Retinal pigment epithelial cell (primary cell): ENCODE measurements at places on chromosomes 1 and 21.

- DNase-seq: peak; percentile 100
Observed at GRCh38 chr1:33099290-33100118, 18.6 kb downstream of the AZIN2 start.

GRCh38 chr1:201676197-201676596 lies 137.3 kb downstream of the NAV1 start:
- no peak for DNase-seq

GRCh38 chr1:208089761-208090370 lies 154.3 kb downstream of the PLXNA2 start:
- no peak for DNase-seq

DNA sequence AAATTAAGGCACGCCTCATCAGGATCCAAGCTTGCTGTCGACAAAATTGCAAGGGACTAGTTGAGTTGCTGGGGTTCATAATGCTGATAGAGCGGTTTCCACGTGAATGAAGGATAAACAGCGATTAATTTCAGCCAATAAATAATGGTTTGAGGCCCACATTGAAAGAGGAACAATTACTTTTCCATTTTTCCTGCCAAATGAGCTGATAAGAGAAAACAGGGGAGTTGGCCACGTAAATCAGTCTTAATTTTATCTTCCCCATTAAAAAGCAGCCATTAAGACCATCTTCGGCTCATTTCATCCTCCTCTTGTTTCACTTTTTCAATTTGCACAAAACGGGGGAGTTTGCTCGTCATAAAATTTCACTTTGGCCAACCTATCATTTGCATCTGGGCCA lies 235.5 kb upstream of the RRP15 start:
- DNase-seq: no peak

DNA sequence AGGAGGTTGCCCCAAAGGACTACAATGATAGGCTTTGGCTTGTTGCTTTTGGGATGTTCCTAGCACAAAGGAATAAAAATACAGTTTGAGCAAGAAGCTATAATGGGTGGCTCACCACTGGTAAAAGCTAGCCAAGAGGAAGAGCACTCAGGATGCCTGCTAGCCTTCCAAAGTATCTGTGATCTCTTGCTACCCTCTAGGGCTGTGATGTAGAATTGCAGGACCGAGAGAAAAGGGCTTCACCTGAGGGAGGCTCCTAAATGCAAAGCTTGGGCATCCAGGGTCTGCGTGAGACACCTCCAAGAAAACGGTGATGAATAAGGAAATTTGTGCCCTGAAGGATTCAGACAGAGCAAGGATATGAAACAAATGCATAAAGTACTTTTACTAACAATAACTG lies 17.7 kb downstream of the IVL start:
- DNase-seq: no peak

GRCh38 chr1:229034342-229034741 lies 236.6 kb upstream of the RAB4A start:
- no peak for DNase-seq

DNA sequence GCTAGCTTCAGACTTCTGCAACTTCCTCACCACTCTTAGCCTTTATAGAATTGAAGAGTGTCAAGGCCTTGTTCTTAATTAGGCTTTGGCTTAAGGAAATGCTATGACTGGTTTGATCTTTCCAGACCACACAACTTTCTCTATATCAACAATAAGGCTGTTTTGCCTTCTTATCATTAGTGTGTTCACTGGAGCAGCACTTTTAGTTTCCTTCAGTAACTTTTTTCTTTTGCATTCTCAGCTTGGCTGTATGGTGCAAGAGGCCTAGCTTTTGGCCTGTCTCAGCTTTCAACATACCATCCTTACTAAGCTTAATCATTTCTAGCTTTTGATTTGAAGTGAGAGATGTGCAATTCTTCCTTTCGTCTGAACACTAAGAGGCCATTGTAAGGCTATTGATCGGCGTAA lies 8.6 kb downstream of the PRKACB start:
- DNase-seq: peak; percentile 35

- no peak for DNase-seq
Observed at GRCh38 chr1:242449661-242450060, 74.8 kb downstream of the PLD5 start.

- DNase-seq: no peak
Observed at GRCh38 chr1:101283443-101283842, 46.6 kb downstream of the S1PR1 start.

GRCh38 chr1:6256645-6257044 lies 4.3 kb downstream of the GPR153 start:
- no peak for DNase-seq

GRCh38 chr1:43650310-43651085 lies 549 bp downstream of the KDM4A start:
- peak; percentile 93 for DNase-seq

GRCh38 chr1:92398519-92398918 lies 88.2 kb downstream of the GFI1 start:
- no peak for DNase-seq

DNA sequence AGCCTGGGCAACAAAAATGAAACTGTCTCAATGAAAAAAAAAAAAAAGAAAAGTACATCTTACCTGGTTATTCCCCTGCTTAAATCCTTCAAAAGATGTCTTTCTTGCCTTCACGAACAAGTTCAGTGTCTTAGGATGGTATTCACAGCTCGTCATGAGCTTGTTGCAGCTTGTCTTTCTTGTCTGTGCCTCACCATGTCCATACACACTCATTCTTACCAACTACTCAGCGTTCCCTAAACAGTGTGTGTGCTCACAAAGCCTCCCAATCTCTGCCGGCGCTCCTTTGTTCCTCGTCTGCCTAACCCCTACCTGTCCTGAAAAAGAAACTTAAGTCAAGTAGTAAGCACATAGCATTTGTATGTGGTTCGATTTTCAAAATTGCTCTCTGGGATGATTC lies 31.1 kb downstream of the UBE4B start:
- no peak for DNase-seq

- DNase-seq: peak; percentile 14
Observed at GRCh38 chr1:37817481-37817880, 9.5 kb upstream of the YRDC start.

GRCh38 chr1:241308011-241308410 lies 49.0 kb downstream of the RGS7 start:
- no peak for DNase-seq

DNA sequence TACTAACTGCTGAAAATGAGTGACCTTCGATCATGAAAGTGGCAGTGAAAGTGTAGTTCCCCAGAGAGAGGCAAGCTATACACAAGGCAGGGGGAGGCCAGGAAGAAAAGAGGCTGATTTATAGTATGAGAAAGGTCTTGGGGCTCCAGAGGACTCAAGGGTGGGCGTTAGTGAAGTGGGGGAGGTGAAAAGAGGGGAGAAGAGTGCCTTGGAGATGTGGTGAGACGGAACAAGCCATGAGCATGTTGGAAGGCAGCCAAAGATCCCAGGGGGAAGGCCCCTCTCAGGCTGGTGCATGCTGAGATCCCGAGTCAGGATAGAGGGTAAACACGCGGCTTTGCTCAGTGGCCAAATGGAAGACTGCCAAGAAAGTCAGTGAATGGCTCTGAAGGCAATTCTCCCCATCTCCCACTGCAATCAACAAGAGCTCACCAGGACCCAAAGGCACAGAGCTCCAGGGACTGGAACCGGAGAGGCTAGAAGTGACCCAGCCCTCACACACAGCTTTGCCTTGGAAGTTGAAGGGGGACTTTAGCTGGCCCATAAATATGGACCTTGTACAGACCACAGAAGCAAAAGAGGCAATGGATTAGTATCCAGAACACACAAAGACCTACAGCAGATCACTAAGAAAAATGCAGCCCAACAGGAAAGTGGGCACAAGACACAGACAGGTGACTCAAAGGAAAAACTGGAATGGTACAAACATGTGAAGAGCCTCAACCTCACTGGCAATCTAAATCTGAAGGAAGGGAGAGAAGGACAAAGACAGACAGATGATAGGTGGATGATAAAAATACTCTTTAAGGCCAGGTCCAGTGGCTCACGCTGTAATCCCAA lies 49.6 kb downstream of the HSF2BP start:
- peak; percentile 98 for DNase-seq

DNA sequence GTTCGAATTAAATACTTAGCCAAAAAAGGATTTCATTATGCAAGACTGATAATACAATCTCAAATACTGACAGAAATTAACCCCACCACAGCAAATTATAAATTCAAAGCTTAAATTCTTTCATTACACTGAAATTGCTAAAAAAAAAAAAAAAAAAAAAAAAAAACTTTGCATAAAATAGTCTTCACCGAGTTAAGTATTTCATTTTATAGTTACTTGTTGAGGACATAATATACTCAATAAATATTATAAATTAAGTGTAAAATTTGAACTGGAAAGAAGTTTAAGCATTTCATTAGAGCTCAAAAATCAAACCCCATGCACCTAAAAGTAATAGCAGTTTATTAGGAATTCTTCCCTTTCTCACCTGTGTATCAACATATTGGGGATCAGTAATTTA lies 1.9 kb upstream of the PSMG1 start:
- DNase-seq: no peak

GRCh38 chr1:153957744-153958110 lies 685 bp downstream of the CRTC2 start:
- no peak for DNase-seq

DNA sequence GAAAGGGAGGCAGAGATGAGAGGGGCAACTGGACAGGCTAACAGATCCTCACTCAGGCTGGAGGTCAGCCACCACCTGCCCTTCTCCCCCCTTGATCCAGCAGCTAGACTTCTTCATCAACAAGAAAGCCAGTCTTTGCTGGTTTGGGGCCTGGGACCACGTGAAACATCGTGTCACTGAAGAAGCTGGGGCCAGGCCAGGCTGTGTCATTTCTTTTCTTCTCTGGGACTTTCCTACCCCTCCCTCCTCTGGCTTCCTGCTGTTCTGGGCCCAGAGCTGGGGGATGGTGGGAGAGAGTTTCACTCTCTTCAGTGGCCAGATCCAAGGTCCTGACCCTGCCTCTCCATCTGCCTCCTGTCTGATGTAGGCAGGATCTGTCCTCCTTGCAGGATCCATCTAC lies 18.1 kb upstream of the SLC26A9 start:
- DNase-seq: no peak

DNA sequence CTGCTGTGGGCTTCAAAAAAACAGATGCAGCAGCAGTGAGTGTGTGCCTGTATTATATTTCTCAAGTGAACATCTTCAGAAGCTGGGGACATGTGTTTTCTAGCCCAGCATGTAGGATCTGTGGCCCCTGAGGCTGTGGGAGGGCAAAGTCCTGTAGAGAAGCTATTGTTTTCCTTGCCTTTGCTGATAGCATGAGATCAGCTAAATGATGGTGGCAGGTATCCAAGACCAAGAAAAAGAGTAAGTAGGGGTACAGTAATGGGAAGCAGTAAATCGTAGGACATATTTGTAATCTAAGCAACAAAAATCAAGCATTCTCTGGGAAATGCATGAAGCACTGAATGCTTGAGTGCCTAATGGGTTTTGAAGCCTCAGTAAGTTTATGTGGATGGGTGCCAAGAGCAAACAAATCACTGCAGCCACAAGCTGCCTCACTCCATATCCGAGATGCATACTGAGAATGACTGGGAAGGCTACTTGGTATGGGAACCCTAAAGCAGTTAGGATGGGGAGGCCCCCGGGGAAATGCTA lies 98.3 kb downstream of the CD58 start:
- peak; percentile 81 for DNase-seq

GRCh38 chr1:198463709-198464108 lies 76.8 kb downstream of the ATP6V1G3 start:
- no peak for DNase-seq

DNA sequence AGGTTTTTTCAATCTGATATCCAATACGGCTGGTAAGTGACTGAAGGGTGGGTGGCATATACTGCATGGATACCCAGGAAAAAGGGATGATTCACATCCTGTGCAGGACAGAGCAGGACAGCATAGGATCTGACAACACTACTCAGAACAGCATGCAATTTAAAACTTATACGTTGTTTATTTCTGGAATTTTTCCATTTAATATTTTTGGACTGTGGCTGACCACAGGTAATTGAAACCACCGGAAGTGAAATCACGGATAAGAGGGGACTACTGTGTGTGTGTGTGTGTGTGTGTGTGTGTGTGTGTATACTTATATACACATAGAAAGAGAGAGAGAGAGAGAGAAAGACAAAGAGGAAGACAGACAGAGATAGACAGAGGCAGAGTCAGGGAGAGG lies 23.0 kb downstream of the ERICH3 start:
- DNase-seq: no peak

- no peak for DNase-seq
Observed at GRCh38 chr1:226657895-226658545, 81.1 kb downstream of the ITPKB start.

- no peak for DNase-seq
Observed at GRCh38 chr1:84427250-84428188, 29.2 kb downstream of the DNASE2B start.

GRCh38 chr1:95278173-95279006 lies 44.4 kb downstream of the RWDD3 start:
- no peak for DNase-seq

DNA sequence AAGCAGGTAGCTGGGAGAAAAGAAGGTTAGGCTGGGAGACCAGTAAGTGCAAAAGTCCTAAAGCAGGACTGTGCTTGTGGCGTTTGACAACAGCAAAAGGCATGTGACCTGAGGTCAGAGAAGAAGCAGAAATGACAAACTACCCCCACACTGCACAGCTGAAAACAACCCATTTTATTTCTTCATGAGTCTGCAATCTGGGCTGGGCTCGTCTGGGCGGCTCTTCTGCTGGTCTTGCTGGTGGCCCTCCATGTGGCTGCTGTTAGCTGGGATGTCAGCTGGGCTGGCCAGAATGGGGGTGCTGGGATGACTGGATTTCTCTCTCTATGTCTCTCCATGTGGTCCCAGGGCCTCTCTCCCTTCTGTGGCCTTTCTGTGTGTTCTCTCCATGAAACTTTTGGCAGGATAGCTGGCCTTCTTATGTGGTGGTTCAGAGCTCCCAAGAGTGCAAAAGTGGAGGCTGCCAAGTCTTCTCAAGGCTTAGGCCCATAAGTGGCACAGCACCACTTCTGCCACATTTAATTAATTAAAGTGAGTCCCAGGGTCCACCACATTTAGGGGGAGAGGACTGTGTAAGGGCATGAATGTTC lies 128.6 kb downstream of the RIPK4 start:
- DNase-seq: no peak

GRCh38 chr1:25082216-25082899 lies 149.9 kb downstream of the SYF2 start:
- DNase-seq: no peak

GRCh38 chr1:236524895-236525184 lies 1.1 kb downstream of the LGALS8 start:
- DNase-seq: no peak

DNA sequence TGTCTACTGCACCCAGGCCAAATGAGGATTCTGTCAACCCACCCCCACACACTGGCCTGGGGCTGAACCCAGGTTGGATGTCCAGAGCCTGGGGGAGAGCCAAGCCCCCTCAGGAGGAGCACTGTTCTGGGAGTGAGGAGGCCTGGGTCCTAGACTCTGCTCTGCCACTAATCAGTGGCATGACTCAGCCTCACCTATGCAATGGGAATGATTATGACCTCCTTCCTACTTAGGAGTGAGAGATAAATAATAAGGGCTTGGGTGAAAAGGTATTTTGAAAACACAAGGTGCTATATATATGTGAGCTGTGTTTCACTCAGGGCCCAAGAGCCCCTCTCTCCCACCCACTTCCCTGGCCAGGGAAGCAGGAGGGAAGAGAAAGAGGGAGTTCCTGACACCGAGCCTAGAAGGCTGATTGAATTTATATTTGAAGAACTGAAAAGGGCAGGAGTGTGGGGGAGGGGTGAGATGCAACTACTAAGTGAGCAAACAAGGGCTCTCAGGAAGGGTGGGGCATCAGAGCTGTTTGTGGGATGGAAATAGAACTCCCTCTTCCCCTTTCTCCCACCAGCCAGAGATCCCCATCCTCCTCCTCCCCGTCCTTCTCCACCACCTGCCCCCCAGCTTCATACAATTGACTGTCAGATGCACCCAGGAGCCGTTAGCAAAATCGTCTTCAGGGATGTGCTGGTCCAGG lies 8.2 kb downstream of the IGSF9 start:
- no peak for DNase-seq
